KBM-7 (cell line): ENCODE measurements at places on chromosomes 2 and 18.

DNA sequence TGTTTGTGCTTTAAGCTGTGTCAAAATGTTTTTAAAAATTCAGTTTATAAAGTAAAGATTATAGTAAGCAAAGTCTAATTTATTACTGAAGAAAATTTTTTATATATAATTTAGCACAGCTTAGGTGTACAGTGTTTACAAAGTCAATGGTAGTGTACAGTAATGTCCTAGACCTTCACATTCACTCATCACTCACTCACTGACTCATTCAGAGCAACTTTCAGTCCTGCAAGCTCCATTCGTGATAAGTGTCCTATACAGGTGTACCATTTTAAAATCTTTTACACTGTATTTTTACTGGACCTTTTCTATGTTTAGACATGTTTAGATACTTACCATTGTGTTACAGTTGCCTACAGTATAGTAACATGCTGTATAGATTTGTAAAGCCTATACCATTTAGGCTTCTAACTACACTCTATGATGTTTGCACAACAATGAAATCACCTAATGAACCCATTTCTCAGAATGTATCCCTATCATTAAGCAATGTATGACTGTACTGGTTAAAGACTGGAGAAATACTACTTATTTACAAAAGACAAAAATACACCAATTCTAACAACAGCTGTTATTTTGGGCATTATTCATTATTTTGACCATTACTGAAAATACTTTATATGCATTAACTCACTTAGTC is 95.1 kb downstream of the STRN start:
- no peak for DNase-seq

GRCh38 chr2:206800506-206801417 is 35.4 kb downstream of the FASTKD2 start:
- peak; percentile 76 for DNase-seq

DNA sequence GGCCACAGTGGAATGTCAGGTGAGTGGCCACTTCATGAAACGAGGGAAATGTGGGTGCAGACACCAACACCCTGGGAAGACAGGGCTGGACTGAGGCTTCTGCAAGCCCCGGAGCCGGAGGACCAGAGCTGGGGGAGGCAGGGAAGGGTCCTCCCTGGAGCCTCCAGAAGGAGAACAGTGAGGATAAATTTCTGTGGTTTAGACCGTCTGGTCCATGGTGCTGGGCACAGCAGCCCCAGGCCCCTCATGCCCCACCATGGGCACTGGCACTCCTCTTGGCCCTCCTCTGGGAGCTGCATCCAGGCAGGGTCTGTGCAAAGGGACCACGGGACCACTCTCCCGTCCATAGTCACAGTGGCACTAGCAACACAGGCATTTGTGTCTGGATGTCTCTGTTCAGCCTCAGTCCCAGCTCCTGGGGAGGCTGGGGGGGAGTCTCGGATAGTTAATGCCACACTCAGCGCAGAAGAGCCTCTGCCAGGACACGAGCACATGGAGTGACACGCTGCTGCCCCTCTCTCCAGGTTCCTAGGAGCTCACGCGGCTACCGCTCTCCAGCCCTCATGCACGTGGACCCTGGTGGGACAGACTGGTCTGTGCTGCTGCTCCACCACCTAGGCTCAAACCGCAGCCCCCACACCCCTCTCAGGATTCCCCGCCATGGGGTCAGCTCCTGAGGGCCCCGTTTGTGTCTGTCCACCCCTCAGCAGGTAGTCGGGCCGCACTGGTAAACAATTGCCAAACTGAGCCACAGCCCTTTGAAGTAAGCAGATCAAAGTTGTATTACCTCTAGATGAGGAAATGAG is 305.9 kb upstream of the SALL3 start:
- DNase-seq = no peak

- no peak for DNase-seq
These were observed 238.2 kb downstream of the LDLRAD4 start for GRCh38 chr18:13456736-13457271.

- no peak for DNase-seq
These were observed 151.1 kb upstream of the MEIS1 start for GRCh38 chr2:66283787-66284186.

- no peak for DNase-seq
These were observed 420.3 kb upstream of the POU3F3 start for GRCh38 chr2:104433657-104434056.

- DNase-seq = no peak
These were observed 104.3 kb upstream of the RAB12 start for GRCh38 chr18:8504880-8505435.

GRCh38 chr18:8765783-8766463 is 60.6 kb downstream of the MTCL1 start:
- DNase-seq = no peak

GRCh38 chr2:217074576-217075255 is 214.9 kb upstream of the TNP1 start:
- no peak for DNase-seq

- DNase-seq = peak; percentile 57
These were observed 114.7 kb downstream of the DNAH6 start for GRCh38 chr2:84631047-84631446.

- DNase-seq = no peak
These were observed 11.8 kb downstream of the LAMA3 start for GRCh38 chr18:23701017-23701416.

- DNase-seq = no peak
These were observed 16.3 kb downstream of the ZNF521 start for GRCh38 chr18:25335676-25336075.

DNA sequence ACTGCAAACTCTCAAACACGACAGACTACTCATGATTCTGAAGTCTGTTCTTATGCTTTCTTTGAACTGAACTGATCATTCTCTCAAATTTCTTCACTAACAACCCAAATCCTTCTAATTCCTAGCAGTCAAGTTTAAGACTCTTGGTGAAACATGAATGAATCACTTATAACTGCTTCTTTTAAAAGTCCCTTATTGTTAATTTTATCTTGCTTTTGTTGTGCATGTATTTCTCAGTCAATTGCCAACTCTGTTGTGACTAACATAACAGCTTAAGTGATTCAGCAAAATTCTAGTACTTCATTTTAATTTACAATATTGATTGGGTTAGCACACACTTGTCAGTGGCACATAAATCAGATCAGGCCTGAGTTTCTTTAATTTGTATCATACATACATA is 357.0 kb upstream of the FSIP2 start:
- no peak for DNase-seq

- no peak for DNase-seq
These were observed 15.7 kb upstream of the PLA2R1 start for GRCh38 chr2:160077912-160078810.

- DNase-seq = no peak
These were observed 138.7 kb upstream of the L3MBTL4 start for GRCh38 chr18:6553234-6553900.

DNA sequence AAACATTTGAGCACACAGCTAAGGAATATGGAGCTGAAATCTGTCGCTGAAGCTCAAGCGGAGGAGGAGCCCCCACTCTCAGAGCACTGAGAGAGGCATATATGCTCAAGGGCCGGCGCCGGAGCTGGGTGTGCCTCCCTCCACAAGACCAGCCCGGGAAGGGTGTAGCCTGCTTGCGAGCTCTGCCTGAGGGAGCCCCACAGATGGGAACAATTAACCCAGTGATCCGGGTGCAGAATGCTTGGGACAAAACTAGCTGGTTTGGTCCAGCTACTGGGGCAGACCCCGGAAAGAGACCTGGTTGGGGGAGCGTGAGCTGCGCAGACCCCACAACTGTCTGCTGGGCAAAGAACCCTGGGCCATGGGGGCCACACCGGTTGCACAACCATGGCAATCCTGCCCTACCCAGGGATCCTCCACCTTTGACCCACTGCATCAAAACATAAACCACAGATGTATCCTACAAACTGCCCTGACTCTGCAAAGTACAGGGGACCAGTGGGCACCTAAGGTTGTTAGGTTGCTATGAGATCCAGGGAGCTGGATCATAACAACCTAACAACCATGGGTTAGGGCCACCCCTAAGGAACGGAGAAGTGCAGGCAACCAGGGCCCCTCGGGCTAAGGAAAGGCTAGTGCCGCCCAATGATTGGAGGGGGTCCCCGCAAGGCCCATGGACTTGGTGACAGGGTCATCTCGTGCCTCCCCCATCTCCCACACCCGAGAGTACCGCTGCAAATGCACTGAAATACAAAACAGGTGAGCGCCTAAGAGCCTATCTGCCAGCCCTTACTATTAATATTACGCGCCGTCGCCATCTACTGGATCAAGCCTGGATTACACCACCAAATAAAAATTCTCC is 53.4 kb upstream of the SCN1A start:
- peak; percentile 54 for DNase-seq

DNA sequence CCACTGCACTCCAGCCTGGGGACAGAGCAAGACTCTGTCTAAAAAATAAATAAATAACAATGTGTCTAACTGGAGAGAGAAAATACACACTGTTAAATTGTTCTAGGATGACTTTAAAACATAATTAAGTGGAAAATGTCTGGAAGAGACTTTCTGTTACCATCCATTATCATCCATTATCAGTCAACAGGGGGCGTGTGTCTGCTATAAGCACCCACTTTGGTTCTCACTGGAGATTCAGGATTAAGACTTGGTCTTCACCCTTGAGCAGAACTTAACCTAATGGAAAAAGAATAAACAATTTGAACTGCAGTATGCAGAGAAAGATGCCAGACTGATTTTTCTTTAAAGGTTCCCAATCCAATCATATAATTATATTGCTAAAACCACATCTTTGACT is 999.8 kb upstream of the GYPC start:
- no peak for DNase-seq

DNA sequence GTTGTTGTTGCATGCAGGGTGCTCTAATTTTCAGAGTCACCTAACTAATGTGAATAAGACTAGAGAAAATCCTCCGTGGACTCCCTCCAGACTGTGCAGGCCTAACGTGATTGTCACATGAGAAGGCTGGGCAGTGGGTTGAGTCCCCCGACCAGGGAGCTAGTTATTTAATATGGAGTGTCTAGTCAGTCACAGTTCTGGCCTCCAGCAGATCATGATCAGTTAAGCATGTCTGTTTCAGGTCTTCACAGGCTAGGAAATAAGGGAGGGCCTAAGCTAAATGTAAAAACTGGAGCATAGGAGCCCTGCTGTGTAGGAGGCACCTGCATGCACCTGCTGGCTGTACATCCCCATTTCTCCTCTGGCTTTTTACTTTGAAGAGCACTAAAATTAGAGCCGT is 86.8 kb downstream of the PRPF40A start:
- no peak for DNase-seq
